ENCODE measurements at places on chromosomes 6 and 20.

GRCh38 chr6:40146902-40147301 lies 212.6 kb upstream of the MOCS1 start:
- DNase-seq: no peak

- DNase-seq: peak; percentile 43
Observed at GRCh38 chr6:17816921-17817611, 110.3 kb upstream of the NUP153 start.

GRCh38 chr6:30915591-30915946 lies 1.5 kb downstream of the VARS2 start:
- DNase-seq: peak; percentile 67

DNA sequence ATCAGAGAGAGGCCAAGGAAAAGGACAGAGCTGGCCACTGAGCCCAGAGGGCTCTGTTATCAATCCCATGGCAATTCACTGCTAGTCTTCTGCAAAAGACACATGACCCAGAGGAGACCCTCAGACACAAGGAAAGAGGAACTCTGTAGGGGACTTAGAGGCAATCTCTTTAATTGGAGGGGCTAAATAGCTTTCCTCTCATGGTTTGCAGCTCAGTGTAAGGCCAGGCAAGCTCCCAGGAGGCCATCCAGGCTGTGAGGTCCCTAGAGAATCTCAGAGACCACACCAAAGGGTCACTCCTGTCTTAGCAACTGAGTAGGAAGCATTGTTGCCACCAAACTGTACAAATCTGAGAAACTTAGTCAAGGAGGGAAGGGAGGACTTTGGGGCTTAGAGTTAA lies 10.0 kb upstream of the HLA-DOA start:
- DNase-seq: no peak

DNA sequence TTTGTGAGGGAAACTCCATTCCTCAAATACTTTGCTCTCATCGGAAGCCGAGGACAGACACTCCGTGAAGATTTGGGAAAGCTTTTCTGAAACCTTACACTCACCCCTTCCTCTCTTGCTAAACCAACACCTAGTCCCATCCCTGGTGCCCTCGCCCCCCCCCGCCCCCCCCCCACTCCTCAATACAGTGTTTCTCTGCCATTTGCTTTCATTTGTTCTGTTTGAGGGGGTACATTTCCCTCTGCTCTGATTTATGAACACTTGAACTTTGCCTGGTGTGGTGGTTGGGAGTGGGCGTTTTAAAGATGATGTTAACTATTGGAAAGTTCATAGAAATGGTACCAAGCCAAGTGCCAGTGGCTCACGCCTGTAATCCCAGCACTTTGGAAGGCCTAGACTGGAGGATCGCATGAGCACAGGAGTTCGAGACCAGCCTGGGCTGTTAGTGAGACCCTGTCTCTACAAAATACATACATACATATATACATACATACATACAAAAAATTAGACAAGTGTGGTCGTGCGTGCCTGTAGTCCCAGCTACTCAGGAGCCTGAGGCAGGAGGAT lies 1.1 kb downstream of the RAB32 start:
- DNase-seq: peak; percentile 25

DNA sequence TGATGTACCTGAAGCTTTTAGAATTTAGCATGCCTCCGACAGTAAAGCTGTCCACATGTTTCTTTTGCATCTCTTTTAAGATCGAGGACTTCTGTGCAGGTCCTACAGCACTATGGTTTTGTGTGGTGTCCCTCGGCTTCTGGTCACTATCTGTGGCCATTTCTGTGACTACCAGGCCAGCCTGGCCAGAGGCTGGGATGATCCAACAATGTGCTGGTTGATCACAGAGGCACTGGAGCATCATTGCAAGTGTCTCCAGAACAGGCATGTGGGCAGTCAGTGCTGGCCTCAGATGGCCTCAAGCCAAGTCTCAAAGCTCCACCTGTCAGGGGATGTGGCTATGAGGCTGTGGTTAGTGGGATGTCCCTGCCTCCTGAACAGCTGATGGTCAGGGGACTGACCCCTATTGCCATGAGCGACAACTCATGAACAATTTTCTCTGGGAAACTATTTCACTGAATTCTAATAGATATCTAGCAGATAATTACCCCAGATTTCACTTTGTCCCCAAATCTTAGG lies 136.6 kb downstream of the SYNDIG1 start:
- no peak for DNase-seq

- DNase-seq: no peak
Observed at GRCh38 chr6:143543435-143543834, 31.9 kb upstream of the FUCA2 start.

DNA sequence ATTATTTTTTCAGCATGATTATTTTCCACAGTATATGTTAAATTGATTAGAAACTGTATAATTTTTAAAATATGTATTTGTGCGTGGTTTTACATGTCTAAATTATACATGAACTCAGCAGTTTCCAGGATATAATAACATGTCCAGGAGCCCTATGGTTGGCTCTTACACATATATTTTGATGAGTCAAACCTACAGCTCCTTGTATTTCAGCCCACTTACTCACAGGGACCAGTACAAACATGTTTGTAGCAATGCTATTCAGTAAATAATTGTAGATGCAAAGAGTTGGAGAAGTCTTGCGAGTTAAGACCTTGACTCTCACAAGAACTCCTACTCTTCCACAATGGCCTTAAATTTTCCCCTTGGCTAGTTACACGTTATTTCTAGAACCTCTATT lies 107.2 kb upstream of the SASH1 start:
- peak; percentile 69 for DNase-seq

DNA sequence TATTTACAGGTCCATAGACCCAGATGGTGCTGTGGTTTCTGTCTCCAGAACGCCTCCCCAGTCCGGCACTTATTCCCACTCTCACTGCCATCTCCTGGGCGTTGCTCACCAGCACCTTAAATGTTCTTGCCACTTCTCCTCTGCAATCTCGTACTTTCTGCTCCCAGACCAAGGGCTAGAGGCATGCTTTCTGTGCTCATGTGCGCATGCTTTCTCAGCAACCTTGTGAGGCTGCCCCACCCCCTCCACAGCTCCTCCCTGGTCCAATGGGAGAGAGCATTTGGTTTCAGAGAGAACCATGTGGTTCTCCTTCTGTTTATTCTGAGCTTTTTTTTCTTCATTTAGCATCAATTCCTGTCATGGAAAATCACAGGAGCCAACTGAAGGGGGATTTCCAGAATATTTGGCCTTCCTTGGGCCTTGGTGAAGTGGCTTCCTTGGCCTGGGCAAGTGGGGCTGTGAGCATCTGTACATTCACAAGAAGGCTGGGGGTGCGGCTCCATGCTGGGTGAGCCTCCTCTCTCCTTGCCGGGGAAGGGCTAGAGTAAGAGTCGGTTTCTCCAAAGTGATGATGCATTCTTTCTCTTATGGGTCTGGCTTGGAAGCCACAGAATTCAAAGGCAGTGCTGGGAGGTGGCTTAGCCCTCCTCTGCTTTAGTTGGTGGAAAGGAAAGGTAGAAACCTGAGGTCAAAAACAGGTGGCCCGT lies 66.6 kb downstream of the PHACTR3 start:
- DNase-seq: no peak

DNA sequence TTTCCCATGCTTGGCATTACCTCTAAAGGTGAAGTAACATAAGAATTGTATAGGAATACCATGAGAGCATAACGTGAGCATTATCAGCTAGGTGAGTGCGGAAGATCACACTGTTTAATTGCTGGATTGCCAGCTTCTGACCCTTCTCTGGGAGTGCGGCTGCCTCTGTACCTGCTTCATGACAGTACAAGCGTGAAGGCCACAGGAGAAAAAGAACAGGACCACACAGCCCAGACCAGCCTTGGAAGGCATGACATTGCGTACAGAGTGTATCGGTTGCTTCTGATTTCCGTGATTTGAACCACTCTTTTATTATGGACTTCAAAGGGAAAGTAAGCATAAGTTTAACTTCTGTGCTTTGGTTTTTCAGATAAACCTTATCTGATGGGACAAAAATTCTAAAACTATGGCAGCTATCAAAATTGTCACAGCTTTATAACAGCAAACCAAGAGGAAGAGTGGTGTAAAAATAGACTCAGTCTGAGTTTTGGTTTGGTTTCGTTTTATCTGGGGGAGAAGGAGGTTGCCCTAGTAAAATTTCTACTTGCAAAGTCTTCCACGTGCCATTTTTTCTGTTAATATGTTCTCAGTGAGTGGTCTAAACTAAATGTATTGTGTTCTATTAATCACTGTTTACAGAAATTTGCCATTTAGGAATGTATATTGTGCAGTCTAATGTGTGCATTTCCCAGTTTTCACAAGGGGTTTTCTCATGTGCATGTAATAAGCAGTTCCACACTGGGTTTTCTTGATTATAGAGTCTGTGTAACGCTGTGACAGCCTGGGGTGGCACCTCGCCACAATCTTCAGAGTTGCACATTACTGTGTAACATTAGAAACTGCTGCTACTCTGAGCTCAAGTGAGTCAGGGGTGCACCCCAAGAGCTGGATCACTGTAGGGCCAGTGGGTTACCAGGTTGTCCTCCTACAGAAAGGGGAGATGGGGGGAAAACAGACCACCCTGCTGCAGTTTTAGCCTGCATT lies 97.3 kb downstream of the RPP40 start:
- peak; percentile 24 for DNase-seq

GRCh38 chr6:96116674-96117073 lies 100.9 kb downstream of the FUT9 start:
- no peak for DNase-seq

DNA sequence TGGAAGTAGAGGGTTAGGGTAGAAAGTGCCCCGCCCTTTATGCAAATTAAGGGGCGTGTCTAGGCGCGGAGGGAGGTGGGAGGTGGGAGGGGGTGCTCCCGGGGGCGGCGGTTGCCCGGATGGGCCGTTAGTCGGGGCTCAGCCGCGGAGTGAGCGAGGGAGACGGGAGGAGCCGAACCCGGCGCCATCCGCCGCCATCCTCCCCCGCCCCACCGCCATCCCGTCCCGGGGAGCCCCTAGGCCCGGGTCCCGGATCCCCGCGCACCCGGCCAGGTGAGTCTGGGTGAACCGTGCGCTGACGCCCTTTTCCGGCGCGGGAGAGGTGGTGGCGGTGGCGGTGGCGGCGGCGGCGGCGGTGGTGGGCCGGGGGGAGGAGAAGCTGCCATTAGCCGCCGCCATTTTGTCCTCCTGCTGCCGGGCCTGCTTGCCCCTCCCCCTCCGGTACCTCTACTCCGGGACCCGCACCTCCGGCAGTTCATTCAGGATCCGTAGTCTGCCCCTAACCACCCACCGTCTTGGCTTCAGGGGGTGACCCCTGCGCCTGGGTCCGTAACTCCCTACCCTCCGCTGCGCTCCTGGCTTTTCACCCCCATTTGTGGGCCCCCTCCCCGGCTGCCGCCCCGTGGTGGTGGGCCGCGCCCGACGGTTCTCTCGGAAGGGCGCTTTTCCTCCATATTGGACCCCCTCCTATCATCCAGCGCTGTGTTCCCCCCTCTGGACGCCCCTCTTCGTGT lies at the start of gene PRRC2A:
Gene PRRC2A (plus strand): TSS at position 130 of the 734 bp plus-strand sequence. CDS start 2,075 bp downstream, outside the sequence.
- DNase-seq: no peak

DNA sequence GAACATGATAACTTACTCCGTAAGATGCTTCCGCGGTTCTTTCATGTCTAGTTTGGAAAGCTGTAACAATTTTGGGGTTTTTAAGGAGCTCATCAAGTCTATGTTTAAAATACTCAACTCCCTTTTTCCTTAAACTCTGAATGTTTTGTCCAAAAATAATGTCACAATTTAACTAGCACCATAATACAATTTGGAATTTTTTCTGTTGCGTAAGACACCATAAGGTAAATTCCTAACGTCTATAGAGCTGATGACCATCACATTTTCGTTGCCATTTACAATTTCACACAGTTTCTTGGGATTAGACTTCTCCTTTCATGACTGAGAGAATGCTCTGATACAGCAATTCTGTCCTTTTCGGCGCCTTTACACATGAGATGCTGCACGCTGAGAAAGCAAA lies 26.7 kb upstream of the FOXF2 start:
- DNase-seq: no peak

DNA sequence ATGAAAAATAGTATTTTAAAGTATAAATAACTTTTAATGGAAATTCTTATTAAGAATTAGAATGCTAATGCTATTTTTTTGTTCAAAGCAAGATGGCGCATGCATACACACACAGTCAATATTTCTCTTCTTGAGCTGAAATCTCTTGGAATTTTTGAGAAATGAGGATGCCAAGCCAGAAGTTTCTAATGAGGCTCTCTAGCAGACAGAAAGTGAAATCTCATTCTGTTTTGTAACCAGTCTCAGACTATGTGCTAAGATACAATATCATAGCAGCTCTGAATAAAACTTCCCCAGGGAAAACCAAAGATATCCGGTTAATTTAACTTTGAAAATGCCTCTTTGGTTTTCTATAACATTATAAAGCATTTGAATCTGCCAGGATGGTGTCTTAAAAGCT lies 97.2 kb upstream of the HDAC2 start:
- DNase-seq: no peak

GRCh38 chr6:156791320-156791850 lies 14.2 kb downstream of the ARID1B start:
- DNase-seq: peak; percentile 82

- no peak for DNase-seq
Observed at GRCh38 chr6:11773013-11773412, 5.6 kb downstream of the ADTRP start.

GRCh38 chr20:34824452-34824805 lies 1.0 kb downstream of the NCOA6 start:
- peak; percentile 33 for DNase-seq

DNA sequence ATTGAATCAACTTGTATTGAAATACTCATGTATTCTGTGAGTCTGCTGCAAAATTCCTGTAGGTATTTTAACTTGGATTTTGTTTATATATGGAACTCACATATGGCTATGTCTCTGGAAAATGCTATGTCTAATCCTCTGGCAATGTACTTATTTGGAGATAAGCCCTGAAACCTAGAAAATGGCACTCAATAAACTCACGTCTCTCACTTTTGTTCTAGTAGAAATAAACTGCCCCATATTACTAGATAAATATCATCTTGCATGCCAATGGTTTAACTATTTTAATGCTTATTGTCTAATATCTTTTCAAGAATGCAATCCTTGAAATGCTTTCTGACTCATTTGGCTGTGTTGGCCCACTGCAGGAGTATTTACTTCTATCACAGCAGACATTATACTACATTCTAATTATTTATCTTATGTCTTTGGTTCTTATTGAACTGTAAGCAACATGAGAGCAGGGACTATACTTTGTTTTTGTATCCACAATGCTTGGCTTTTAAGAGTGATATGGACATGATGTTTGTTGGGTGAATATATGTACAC lies 292.2 kb upstream of the RSPO3 start:
- peak; percentile 31 for DNase-seq

DNA sequence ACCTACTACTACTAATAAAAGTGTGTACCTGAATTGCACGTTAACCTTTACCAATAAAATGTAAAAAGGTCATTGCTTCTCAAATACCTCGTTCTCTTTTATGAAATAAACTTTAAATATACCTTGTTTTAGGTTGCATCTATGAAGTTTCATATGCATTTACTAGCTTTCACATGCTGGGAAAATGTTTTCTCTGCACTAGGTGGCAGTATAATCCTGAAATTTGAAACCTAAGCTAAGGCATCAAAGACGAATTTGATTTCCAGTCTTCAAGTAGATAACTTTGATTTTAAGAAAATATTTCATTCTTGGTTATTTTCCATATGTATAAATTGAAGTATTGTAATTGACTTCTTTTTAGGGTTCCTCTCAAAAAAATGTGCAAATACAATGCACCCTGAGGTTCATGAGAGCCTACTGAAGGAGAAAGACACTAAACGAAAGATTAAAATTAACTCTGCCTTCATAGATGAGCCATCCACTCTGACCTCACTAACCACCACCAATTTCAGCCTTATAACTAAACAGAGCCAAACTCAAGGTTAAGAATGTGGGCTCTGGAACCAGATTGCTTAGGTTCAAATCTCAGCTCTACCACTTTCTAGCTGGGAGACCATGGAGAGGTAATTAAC lies 7.3 kb upstream of the COL9A1 start:
- DNase-seq: peak; percentile 66

- DNase-seq: peak; percentile 66
Observed at GRCh38 chr6:1436334-1437306, 47.2 kb downstream of the FOXF2 start.

Measured in iris pigment epithelial cell (primary cell).